ENCODE measurements at places on chromosomes 6 and 20. TPM values are rescaled to one million over a fixed set of nuclear protein-coding genes. Genes with fewer than 3 reads are reported as not detected.

- no peak for DNase-seq
Measured at GRCh38 chr6:170441316-170441715, 111.8 kb downstream of the PSMB1 start.

- DNase-seq: no peak
Measured at GRCh38 chr20:51272401-51272800, 249.5 kb upstream of the KCNG1 start.

GRCh38 chr6:111845441-111845871 is 27.8 kb downstream of the FYN start:
- no peak for DNase-seq

DNA sequence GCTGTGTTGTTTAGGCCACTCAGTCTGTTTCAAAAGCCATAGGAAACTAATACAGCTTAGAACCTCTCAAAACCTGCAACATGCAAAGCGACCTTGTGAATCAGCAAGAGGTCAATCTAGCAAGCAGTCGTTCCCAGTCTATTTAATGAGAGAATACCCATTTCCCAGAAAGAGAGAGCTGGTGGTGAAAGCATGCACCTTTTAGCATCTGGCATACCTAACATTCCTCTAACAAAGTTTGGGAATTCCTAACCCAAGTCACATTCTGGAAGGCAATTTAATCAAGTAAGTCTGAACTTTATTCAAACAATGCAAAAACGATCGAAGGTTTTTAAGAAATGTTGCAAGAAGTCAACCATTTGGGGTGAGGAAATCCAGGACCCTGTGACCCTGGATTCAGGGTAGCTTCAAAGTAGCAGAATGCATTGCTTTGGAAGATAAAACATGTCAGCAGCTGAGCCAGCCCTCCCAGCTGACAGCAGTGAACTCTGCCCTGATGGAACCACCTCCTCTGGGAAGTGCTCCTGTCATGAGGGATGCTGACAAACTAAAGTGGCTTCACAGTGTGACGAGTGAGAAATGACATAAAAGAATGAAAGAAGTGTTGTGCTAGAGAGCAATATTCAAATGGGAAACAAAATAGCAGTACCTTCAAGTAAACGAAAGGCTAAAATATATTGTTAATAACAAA is 104.8 kb downstream of the GMDS start:
- no peak for DNase-seq

- DNase-seq: no peak
Measured at GRCh38 chr6:82555801-82556200, 192.2 kb downstream of the TPBG start.

- DNase-seq: no peak
Measured at GRCh38 chr6:52360028-52360427, 1.9 kb upstream of the PAQR8 start.

- DNase-seq: no peak
Measured at GRCh38 chr6:124943658-124944057, 18.6 kb upstream of the RNF217 start.

DNA sequence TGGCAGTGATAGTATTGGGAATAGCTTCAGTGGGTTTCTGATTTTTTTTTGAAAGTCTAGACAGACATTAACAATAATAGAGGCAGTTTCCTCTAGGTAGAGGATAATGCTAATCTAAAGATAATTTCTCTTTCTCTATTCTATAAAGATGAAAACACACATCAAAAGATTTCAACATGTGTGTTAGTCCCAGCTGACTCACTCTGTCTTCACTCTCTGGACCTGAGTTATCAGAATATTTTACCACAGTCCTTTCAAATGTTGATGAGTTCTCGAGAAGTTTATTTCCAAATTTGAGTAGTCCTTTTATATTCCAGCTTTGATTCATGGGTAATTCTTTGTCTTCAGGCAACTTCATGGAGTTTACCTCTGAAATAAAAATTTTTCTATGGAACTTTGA is 17.1 kb downstream of the RPRD1B start:
- no peak for DNase-seq

DNA sequence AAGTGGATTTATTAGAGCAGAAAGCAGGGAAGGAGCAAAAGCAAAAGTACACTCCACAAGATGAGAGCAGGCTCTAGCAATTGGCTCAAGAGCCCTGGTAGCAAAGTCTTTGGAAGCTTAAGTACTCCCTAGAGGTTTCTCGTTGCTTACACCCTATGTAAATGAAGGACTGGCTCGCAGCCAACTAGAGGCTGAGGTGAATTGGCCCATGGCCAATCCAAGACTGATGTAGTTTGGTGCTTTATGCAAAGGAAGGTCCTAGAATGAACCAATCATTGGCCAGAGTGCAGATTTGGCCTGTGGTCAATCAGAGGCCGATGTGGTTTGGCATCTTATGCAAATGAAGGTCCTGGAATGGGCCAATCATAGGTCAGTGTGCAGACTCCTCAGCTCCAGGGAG is 191.3 kb upstream of the ARID1B start:
- no peak for DNase-seq

DNA sequence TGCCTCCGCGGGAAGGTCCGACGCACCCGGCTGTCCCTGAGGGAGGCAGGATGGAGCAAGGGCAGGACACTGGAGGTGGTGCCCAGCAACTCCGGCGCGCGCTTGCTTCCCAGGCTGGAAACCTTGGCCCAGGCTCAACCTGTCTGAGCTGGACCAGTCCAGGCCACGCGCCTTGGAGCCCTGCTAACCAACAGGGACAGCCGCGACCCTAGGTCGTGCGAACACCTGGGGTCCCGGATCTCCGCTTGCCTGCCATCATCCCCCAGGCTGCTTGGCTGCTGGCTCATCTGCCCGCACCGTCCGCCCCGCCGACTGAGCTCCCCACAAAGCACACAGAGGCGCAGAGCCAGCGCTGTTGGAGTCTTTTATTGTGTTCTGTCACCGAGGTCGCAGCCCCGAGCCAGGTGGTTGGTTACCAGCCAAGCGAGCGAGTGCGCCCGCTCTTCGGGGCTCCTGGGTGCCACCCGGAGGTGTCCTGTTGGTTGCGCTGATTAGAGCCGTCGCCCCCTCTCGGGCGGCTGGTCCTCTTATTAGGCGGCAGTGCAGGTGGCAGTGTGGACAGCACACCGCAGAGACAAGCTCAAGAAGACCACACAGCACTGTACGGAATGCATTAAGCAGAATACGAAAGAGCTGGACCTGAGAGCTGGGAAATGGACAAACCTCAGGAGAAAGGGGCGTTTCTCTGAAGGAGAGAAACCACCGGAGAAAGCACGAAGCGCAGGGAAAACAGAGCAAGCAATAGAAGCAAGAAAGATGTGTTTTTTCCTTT is 3.8 kb downstream of the COL12A1 start:
- DNase-seq: no peak

DNA sequence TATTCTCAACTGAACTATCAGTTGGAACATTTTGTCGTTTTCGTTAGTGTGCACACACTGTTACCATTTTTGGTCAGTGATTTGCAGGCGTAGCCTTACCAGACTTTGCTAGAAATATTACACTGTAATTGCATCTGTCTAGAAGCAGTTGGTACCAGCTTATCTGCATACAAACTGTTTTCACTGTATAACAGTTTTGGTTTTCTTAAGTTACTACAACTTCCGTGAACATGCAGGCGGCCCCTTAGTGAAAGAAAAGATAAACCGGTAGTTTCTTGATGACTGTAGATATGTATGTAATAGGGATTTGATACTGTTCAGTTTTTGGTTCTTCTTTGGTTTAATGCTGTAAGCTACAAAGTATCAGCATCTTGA is 1.3 kb downstream of the DSTN start:
- no peak for DNase-seq

DNA sequence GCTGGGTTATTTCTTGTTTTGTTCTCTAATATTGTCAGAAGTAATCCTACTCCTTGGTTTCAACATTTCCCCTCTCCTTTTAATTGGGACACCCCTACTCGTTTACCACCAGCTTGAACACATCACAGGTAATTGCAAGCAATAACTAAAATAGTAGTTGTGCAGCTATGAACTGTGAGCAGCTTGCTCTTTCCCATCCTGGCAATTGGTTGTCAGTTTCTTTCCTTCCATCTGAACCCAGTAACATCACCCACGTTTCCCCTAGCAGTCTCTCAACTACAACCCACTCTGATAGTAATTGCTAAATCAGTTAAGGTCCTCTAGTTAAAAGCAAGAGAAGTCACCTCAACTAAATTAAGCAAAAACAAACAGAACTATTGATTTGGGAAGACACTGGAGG is 47.6 kb upstream of the GNRH2 start:
- no peak for DNase-seq

DNA sequence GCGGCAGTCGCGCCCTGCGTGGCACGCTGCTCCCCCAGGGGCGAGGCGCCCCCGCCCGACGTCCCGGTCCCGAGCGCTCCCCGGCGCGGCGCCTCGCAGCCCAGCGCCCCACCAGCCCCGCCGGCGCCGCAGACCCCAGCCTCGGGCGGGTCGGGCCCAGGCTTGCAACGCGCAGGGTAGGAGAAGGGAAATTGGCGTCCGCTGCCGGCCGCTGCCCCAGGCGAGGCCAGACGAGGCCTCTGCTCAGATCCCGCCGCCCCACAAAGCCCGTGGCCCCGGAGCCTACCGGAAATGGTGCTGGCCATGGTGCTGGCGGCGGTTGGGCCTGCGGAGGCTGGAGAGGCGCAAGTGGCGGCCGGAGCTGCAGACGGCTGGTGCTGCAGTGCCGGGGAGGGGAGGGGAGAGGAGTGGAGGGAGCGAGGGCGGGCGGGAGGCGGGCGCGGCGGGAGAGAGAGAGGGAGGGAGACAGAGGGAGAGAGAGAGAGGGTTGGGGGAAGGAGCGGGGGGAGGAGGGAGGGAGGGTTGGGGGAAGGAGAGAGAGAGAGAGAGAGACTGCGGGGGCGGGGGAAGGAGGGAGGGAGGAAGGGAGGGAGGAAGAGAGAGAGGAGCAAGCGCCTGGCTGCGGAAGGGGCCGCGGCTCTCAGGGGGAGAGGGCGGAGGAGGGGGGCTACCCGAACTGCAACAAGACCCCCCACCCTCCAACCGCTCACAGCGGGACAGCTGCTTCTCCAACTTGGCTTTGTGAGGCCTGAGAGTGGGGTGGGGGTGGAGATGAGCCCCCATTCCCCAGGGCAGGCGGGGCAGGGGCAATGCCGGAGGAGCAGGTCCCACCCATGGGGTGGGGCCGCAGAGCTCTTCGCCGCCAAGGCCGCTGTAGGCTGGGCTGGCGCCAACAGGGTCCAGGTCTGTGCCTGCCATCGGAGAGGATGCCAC is at the start of gene STMN3:
TSS of gene STMN3 (minus strand) at position 384 of the 933 bp plus-strand sequence. CDS start at position 305, 79 bp downstream.
- peak; percentile 95 for DNase-seq

- no peak for DNase-seq
Measured at GRCh38 chr6:84511929-84512328, 252.5 kb downstream of the TBX18 start.

- no peak for DNase-seq
Measured at GRCh38 chr6:149545258-149545753, 537 bp downstream of the PPIL4 start.

- DNase-seq: no peak
Measured at GRCh38 chr20:37020636-37021035, 69.1 kb upstream of the SAMHD1 start.

- DNase-seq: peak; percentile 14
Measured at GRCh38 chr20:4050203-4050980, 35.0 kb upstream of the RNF24 start.

GRCh38 chr6:49264909-49265308 is 198.1 kb downstream of the MMUT start:
- no peak for DNase-seq

DNA sequence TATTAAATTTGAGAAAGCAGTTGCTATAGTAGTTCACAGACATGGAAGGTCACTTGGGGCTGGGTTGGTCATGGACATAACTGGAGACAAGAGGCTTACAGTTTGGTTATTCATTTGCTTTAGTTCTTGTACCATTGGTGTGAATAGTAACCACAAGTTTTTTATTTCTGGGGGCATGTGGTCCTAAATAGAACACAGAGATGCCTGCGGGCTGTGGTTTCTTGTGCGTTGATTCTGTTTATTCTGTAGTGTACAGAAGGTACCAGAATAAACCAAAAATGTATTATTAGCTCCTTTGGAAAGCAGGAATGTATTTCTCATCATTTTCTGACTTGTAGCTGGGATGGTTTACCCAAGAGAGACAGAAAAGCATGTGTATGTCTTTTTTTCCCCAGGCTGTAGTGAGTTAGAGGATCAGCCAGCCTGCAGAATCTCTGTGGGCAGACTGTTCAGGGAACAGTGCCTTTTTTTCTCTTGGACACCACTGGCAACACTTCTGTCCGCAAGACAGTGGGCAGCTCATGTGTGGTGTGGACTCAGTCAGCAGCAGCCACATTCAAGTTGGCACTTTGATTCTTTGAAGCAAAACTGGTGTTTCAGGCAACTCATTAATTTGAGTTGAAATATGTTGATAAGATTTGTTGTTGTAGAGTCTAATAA is 122.1 kb downstream of the LRRC1 start:
- no peak for DNase-seq

GRCh38 chr20:20261159-20261558 is 106.7 kb upstream of the INSM1 start:
- DNase-seq: no peak

DNA sequence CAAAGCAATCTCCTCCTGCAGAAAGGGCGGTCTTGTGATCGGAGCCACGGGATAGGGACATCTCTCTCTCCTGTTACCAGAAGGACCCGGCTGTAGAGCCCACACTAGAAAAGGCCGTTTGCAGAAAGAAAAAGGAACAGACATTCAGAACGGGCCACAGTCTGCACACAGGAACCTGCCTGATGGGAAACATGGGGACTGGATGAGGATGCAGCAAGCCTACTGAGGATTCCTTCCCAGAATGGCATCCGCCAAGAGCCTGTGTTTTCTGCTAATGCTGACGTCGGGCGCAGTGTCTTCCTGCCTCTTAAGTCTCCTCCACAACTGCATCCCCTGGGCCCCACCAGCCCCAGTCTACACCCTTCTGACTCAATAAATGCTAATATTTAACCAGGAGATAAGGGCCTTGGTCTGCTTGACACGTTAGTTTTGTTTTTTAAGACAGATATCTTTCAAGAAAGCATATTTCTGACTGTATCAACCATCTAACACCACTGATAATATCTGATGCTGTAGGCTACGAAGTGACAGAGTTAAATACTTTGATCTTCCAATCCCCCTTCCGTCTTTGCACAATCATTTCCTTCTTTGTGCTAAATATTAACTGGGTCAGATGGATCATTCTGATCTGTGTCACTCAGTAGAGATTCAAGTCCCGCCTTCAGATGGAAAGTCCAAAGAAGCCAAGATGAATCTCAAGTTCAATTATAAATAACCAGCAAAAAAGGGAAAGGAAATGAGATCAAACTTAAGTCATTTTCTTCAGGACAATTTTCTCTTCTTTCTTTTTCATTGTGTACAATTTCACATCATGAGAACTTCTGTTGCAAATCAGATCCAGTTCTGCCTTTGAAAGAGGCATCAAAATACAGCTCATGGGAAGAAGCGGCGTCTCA is 20.7 kb downstream of the FAM50B start:
- no peak for DNase-seq

Gene SMOC2
- 46.3 TPM for total RNA-seq

Gene PGK2
- total RNA-seq: not detected

Gene SLC25A27
- total RNA-seq: 12.9 TPM

Gene GRIK2
- not detected for total RNA-seq

Gene TBXT
- not detected for total RNA-seq
